ENCODE measurements at places on chromosomes 1 and 21.

- DNase-seq, result no peak
These were observed 5.1 kb downstream of the KCNJ15 start for GRCh38 chr21:38261851-38262250.

DNA sequence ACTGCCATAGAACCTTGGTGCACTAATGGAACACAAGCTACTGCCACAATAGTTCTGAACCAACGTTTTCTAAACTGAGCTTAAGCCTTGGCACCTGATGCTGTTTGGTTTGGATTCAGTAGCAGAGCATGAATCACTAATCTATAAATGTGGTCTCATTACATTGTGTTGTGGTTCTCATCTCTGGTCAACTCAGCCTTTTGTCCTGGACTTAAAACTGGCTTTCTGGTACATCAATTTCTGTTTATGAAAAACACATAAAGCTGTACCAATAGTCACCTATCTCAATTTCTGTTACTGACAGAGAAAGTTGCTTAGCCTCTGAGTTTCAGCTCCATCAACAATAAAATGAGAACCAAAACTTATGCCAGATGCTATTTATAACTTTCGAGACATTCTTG is 197.5 kb upstream of the KIAA0040 start:
- DNase-seq, result no peak

GRCh38 chr1:32073299-32074229 is 825 bp downstream of the TMEM39B start:
- no peak for DNase-seq

DNA sequence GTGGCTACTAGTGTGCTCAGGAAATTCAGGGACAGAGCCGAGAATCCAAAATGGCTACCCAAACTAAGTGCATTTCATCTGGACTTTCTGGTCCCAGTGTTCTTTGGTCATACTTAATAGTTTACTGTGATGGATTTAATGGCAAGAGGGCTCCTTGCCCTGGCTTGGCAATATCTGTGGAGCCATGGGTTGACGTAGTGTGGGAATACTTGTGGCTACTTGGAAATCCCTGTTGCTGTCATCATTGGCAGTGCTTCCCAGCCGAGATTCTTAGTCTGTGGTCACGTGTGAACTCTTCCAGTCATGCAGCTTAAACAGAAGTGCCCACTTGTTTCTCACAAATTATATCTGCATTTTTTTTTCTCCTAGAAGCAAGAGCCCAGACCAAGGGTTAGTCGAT is 198.9 kb downstream of the HS2ST1 start:
- no peak for DNase-seq

DNA sequence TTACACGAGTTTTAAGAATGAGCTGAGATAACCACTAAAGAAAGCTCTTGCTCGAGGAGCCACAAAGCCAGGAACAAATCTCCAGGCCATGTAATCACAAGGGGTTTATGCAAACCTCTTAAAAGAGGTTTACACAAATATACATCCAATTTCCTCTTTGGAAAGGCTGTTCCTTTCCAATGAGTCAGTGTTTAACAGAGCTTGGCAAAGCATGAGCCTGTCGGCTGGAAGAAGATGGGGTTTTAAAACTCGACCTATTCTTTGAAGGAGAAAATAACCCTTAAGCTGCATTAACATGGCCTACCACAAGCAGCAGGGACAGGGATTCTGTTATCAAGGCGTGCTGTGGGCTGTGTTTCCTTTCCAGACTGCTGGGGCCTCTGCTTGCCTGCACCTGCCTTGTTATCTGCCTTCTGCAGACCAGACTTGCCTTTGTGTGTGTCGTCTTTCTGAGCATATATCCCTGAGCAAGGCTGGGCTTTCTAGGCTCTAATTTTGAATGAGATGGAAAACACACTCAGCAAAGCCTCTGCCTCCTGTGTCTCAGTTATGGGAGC is 40.6 kb upstream of the CYP2J2 start:
- no peak for DNase-seq

DNA sequence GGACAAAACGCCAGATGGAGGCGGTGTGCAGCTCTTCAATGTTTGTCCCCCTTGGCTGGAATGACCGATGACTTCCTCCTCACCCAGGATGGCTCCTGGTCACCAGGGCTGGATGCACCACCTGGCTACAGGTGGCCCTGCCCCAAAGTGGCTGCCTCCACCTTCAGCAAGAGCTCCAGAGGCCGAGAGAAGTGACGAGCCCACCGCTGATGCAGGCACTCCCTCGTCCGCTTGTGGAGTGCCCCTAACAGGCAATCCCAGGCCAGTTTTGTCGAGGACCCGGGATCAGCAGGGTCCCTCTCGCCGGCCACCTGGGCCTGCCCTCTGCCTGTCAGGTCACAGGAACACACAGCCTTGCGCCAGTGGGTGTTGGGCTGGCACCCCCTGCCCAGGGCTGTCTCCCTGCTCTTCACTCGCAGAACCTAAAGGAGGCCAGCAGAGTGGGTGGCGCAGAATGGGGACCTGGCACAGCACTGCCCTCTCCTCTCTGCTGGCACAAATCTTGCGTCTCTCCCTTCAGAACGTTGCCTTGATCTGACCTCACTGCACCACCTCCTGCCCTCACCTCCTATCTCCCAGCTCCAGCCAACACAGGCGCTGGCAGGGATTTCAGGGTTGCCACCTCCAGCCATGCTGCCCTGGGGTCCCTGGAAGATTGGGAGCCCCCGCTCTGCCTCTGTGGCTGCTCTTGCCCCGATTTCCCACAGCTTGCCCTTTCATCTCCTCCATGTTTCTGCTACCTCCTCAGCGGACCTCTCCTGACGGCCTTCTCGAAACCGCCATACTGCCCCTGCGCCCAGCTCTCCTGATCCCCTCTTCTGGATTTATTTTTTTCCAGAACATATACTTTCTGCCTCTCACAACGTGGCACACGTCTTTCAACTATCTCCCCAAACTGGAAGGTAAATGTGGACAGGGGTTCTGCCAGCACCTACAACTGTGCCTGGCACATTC is 38.6 kb downstream of the SLC45A1 start:
- DNase-seq, result no peak

DNA sequence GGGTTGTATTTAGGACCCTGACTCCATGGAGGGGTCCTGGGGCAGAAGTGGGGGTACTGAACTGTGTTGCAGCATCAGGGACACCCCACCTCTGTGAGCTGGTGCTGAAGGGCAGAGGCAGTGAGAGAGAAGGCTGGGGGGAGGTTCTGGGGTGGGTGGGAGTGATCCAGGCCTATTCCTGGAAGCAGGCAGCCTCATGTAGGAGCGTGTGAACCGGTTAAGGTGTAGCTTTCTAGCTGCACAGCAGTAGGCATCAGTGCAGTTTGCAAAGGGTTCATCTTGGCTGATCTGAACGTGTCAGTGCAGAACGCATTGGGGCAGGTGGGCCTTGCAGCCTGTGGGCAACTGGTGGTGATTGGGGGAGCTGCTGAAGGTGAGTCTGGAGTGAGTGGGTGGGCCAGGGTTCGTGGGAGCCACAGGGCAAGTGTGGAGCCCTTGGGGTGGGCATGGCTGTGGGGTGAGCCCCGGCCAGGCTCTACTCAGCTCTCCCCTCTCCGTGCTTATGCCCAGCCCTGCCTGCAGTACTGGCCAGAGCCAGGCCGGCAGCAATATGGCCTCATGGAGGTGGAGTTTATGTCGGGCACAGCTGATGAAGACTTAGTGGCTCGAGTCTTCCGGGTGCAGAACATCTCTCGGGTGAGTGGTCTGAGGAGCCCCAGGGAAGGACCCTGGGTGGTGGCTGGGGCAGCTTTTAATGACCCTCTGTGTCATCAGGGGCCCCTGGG is 86.7 kb downstream of the PTPRU start:
- DNase-seq, result no peak

DNA sequence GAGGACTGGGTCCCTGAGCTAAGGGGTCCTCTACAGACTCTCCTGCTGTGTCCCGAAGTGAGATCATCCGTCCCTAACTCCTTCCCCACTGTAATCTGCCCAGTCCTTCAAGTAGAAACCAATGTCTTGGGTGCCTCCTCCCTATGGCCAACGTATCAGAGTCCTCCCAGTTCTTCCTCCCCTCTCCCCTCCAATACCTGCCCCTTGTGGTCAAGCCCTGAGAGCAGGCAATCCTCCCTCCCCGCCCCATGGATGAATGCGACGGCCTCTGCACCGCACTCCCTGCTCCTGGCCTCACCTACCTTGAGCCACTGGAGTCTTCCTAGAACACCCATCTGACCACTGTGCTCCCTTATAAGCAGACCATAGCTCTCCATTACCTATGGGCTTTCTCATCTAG is 31.1 kb downstream of the HTR6 start:
- DNase-seq, result no peak

DNA sequence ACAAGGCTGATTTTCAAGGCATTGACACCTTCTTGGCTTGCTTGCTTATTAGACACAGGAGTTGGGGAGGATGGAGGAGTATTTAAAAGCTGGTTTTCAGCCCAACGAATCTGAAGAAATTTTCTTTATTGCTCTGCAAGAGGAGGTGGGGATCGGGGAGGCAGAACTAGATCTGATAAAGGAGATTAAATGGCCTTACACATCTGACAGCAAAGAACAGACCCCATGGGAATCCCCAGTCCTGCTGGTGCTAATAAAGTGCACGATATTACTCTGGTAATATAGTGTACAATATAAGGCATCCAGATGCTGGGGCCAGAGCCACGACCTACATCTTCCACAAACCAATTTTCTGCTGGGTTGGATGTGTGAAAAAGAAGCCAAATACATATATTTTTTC is 323.0 kb downstream of the OMA1 start:
- DNase-seq, result no peak
